K562 (cell line): ENCODE measurements at places on chromosomes 1 and 21.

DNA sequence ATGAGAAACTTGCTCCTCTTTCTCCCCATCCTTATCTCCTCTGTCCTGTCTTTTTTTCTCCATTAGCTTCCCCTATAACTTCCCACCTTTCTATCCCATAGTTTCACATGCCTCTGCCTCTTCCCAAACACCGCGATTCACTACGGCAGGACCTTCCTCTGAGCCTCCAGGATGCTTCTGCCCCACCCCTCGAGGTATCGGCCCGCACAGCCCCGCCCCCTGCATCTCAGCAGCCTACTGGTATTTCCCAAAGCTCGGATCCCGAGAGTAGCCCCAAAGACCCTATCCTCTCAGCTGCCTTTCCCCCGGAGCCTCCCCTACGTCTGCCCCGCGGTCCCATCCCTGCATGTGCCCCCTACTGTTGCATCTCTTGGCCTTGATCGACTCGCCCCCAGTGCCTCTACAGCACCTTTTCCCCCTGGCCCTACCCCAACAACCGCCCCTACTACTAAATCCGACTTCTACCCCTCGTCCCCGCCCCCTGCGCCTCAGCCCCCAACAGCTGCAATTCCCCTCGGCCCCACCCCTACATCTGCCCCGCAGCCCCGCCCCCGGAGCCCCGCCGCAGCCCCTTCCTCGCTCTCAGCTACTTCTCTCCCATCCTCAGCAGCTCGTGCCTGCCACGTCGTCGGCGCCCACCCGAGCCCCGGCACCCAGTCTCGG is 512 bp downstream of the PIAS3 start:
- H3K4me3 ChIP-seq = peak overlapping the region; percentile 82
- H3K27me3 ChIP-seq = no peaks in the 10 kb centered on the region
- peak overlapping the region; percentile 45; the same call in 2 of the 3 replicates for H3K27ac ChIP-seq
- H3K36me3 ChIP-seq = peaks cover 32% of the 10 kb centered on the region; the same call in 2 of the 3 replicates

DNA sequence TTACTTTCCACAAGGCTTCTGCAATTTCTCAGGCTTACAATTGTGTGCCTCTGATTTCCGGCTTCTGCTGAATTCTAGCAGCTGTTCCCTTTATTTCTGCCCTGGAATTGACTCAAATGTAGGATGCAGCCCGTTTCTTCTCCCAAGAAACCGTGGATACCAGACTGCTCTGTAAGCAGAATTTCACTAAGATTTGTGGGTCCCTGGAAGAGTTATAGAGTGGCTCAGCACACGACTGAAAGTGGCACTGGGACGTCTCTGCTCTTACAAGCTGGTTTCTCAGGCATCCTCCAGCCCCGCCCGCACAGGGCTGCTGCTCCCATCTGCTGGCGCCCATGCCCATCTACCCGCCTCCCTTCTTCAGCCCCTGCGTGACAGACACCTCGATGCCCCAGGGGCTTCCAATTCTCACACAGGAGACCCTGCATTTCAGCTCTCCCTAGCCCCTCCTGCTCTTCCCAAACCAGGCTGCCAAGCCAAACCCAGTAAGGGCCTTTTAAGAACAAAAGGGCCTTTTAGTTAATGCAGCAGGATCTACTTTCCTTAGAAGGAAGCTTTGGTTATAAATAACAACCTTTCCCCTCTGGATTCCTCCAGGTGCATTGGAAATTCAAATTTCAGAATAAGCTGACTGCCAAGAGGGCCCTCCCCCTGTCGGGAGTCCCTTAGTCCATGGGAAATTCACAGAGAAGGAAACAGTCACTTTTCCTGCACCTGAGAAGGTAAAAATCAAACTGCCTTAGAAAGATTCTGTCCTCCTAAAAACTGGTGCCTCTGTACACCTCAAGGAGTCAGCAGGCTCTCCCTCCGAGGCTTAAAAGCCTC is 45.4 kb upstream of the TENT5B start:
- DNase-seq = no peak
- no peaks in the 10 kb centered on the region for H3K27me3 ChIP-seq
- H3K27ac ChIP-seq = no peak overlapping the region
- H3K36me3 ChIP-seq = no peaks in the 10 kb centered on the region
- peaks cover 10% of the 10 kb centered on the region for H3K4me1 ChIP-seq

GRCh38 chr1:148294116-148294807 is 142.2 kb upstream of the NBPF11 start:
- H3K4me3 ChIP-seq = no peak overlapping the region
- H3K27ac ChIP-seq = no peak overlapping the region
- DNase-seq = no peak
- H3K4me1 ChIP-seq = no peaks in the 10 kb centered on the region

GRCh38 chr1:198595765-198596164 is 43.1 kb upstream of the PTPRC start:
- H3K36me3 ChIP-seq = no peaks in the 10 kb centered on the region
- peak overlapping the region; percentile 30 for H3K27ac ChIP-seq
- H3K4me1 ChIP-seq = 0 out of 2 replicates have a peak, but pooled peaks cover 6% of the 10 kb centered on the region
- H3K4me3 ChIP-seq = no peak overlapping the region

GRCh38 chr1:12231276-12231595 is 1.4 kb downstream of the VPS13D start:
- peaks cover 12% of the 10 kb centered on the region; the same call in 2 of the 3 replicates for H3K4me1 ChIP-seq
- H3K27ac ChIP-seq = peak overlapping the region; percentile 77; the same call in 2 of the 3 replicates

- H3K4me3 ChIP-seq = no peak overlapping the region
- no peaks in the 10 kb centered on the region for H3K27me3 ChIP-seq
- DNase-seq = no peak
- no peak overlapping the region for H3K27ac ChIP-seq
- H3K4me1 ChIP-seq = no peaks in the 10 kb centered on the region
These were observed 70.5 kb downstream of the TTLL7 start for GRCh38 chr1:83928396-83928795.

DNA sequence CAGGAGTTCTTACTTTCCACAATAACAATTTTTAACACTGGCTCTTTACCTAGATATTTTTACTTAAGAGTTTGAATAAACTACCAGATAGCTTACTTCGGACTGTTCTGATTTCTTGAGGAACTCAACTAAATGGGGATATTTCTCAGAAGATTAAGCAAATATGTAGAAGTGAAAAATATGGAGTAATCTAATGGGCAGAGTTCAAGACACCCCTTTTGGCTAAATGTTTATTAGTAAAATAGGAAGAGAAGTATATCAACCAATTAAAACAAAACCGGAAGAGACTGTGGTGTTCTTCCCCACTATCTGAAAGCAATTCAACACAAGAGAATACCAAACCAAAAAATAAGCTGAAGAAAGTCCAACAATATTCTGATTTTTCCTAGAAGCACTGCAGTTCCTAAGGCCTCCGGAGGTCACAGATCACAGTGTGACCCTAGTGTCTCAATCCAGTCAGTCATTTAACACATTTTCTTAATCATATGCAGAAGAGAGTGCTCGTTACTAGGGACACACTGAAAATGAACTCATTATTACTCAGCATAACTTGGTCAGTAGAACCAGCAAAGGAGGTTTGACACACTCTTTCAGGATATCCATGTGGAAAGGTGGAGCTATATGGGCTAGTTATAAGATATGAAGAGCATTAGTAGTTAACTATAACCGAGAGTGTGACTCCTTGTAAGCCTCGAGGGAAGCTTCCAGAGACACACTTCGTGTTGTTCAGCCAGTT is 5.2 kb downstream of the SIPA1L2 start:
- no peaks in the 10 kb centered on the region for H3K4me1 ChIP-seq
- no peaks in the 10 kb centered on the region for H3K36me3 ChIP-seq
- no peak for DNase-seq
- H3K4me3 ChIP-seq = no peak overlapping the region
- H3K27me3 ChIP-seq = no peaks in the 10 kb centered on the region

- H3K27me3 ChIP-seq = no peaks in the 10 kb centered on the region
- DNase-seq = no peak
- no peak overlapping the region for H3K4me3 ChIP-seq
- H3K36me3 ChIP-seq = no peaks in the 10 kb centered on the region
- H3K4me1 ChIP-seq = peaks cover 21% of the 10 kb centered on the region
- peak overlapping the region; percentile 37; the same call in 1 of the 3 replicates for H3K27ac ChIP-seq
These were observed 9.7 kb downstream of the S100A6 start for GRCh38 chr1:153526132-153526543.

GRCh38 chr1:209580577-209580976 is 2.9 kb upstream of the CAMK1G start:
- no peak overlapping the region for H3K4me3 ChIP-seq
- H3K36me3 ChIP-seq = no peaks in the 10 kb centered on the region
- H3K4me1 ChIP-seq = no peaks in the 10 kb centered on the region
- H3K27me3 ChIP-seq = peaks cover 6% of the 10 kb centered on the region; the same call in 2 of the 3 replicates
- H3K27ac ChIP-seq = no peak overlapping the region

- DNase-seq = no peak
- H3K4me3 ChIP-seq = no peak overlapping the region
- H3K27ac ChIP-seq = no peak overlapping the region
- H3K27me3 ChIP-seq = no peaks in the 10 kb centered on the region
- H3K36me3 ChIP-seq = no peaks in the 10 kb centered on the region
These were observed 34.3 kb downstream of the AMY1C start for GRCh38 chr1:103783944-103784377.

GRCh38 chr1:174996476-174996875 is 3.3 kb upstream of the CACYBP start:
- peak overlapping the region; percentile 64 for H3K27ac ChIP-seq
- no peaks in the 10 kb centered on the region for H3K27me3 ChIP-seq
- peaks cover 10% of the 10 kb centered on the region; the same call in 1 of the 2 replicates for H3K4me1 ChIP-seq
- no peak for DNase-seq
- H3K4me3 ChIP-seq = no peak overlapping the region

- H3K4me3 ChIP-seq = no peak overlapping the region
- no peak overlapping the region for H3K27ac ChIP-seq
- DNase-seq = no peak
- no peaks in the 10 kb centered on the region for H3K4me1 ChIP-seq
These were observed 31.9 kb upstream of the KCNA2 start for GRCh38 chr1:110638058-110638457.

GRCh38 chr21:24955275-24955961 is 651.9 kb downstream of the MRPL39 start:
- H3K4me3 ChIP-seq = no peak overlapping the region
- DNase-seq = no peak
- H3K36me3 ChIP-seq = no peaks in the 10 kb centered on the region
- no peaks in the 10 kb centered on the region for H3K4me1 ChIP-seq
- no peak overlapping the region for H3K27ac ChIP-seq
- H3K27me3 ChIP-seq = no peaks in the 10 kb centered on the region

- H3K36me3 ChIP-seq = no peaks in the 10 kb centered on the region
- H3K4me3 ChIP-seq = no peak overlapping the region
- H3K27ac ChIP-seq = no peak overlapping the region
- DNase-seq = no peak
- no peaks in the 10 kb centered on the region for H3K27me3 ChIP-seq
These were observed 118.6 kb downstream of the AKT3 start for GRCh38 chr1:243731301-243731891.

DNA sequence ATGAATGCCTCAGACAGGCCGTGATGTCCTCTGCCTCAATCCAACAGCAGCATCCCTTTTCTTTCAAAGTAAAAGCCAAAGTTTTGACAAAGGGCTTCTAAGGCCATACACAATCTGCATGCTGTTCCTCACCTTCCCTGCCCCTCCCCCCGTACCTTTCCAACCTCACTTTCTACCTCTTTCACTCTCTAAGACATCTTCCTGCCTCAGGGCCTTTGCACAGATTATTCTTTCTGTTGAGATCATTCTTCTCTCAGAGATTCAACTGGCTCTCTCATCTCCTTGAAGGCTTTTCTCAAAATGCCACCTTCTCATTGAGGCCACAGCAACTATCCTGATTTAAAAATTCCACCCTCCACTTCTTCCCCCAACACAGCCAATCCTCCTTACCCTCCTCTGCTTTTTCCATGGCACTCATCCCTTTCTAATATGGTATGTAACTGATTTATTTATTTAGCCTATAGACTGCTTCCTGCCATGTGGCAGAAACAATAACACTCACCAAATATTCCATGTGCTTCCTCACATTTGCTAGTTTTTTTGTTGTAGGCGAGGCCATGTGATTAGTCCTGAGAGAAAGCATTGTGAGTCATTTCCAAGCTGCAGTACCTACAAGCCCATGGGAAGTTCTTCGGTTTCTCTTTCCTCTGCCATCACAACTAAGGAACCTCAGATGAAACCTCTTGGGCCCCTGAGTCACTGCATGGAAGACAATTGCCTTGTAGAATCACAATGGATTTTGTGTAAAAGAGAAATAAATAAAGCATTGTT is 58.7 kb upstream of the GADD45A start:
- H3K36me3 ChIP-seq = no peaks in the 10 kb centered on the region
- H3K4me3 ChIP-seq = no peak overlapping the region
- no peaks in the 10 kb centered on the region for H3K27me3 ChIP-seq
- H3K27ac ChIP-seq = no peak overlapping the region

DNA sequence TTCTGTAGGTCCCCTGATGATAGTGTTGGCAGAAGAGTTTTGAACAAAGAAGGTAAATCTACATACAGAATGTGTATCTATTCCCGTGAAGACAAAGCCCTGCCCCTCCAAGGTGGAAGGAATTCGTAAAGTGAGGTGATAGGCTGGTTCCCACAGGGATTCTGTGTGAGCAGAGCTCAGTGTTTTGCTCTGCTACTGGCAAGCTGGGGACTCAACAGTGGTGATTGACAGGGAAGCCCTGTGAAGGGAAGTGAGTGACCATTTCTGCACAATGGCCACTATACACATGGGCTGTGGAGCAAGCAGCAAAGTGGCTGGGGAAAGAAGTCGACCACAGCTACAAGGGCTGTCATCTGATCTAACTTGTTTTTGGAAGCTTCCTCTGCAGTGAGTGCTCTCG is 90.0 kb upstream of the LRRN2 start:
- DNase-seq = no peak
- H3K4me3 ChIP-seq = no peak overlapping the region
- H3K36me3 ChIP-seq = no peaks in the 10 kb centered on the region
- H3K27ac ChIP-seq = no peak overlapping the region
- H3K27me3 ChIP-seq = peaks cover 29% of the 10 kb centered on the region

GRCh38 chr1:82818586-82818985 is 1017.9 kb downstream of the ADGRL2 start:
- H3K36me3 ChIP-seq = no peaks in the 10 kb centered on the region
- no peak overlapping the region for H3K4me3 ChIP-seq
- H3K27me3 ChIP-seq = no peaks in the 10 kb centered on the region
- no peak overlapping the region for H3K27ac ChIP-seq

DNA sequence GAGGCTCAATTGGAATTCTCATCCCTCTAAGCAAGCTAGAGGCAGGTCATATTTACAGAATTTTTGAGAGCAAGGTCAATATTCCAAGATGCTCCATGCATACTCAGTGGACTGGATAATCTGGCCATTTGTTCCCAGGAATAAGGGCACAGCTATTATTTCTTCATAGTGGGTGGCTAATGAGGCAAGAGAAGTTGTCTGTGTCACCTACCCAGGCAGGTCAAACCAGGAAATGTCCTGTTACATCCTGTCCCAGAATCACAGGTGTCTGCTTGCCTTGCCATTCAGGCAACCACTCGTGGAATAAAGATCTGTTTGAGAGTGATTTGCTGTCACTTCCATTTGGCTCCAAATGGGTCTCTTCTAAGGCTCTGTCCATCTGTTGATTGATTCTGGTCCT is 85.2 kb upstream of the ZP4 start:
- H3K4me1 ChIP-seq = no peaks in the 10 kb centered on the region
- no peak overlapping the region for H3K4me3 ChIP-seq
- H3K27me3 ChIP-seq = no peaks in the 10 kb centered on the region

- H3K4me1 ChIP-seq = no peaks in the 10 kb centered on the region
- H3K36me3 ChIP-seq = no peaks in the 10 kb centered on the region
- H3K4me3 ChIP-seq = no peak overlapping the region
- peaks cover 10% of the 10 kb centered on the region; the same call in 2 of the 3 replicates for H3K27me3 ChIP-seq
- DNase-seq = no peak
These were observed 91.1 kb upstream of the ZBTB18 start for GRCh38 chr1:243959998-243960397.

GRCh38 chr1:107637101-107637500 is 327.9 kb downstream of the VAV3 start:
- no peak overlapping the region for H3K4me3 ChIP-seq
- H3K4me1 ChIP-seq = no peaks in the 10 kb centered on the region
- no peaks in the 10 kb centered on the region for H3K27me3 ChIP-seq
